ENCODE measurements at places on chromosomes 13 and 19. TPM values are rescaled to one million over a fixed set of nuclear protein-coding genes. Genes with fewer than 3 reads are reported as not detected.

Gene BEST2
- not detected for total RNA-seq

Gene RAB8A
- 105 TPM for total RNA-seq

Gene OR7D2
- not detected for total RNA-seq

GRCh38 chr13:89281331-89281730 lies 1610.2 kb downstream of the SLITRK5 start:
- H3K36me3 ChIP-seq: no peaks in the 10 kb centered on the region
- H3K27me3 ChIP-seq: no peaks in the 10 kb centered on the region
- no peak overlapping the region for H3K4me3 ChIP-seq
- no peaks in the 10 kb centered on the region for H3K4me1 ChIP-seq
- no peak for DNase-seq

DNA sequence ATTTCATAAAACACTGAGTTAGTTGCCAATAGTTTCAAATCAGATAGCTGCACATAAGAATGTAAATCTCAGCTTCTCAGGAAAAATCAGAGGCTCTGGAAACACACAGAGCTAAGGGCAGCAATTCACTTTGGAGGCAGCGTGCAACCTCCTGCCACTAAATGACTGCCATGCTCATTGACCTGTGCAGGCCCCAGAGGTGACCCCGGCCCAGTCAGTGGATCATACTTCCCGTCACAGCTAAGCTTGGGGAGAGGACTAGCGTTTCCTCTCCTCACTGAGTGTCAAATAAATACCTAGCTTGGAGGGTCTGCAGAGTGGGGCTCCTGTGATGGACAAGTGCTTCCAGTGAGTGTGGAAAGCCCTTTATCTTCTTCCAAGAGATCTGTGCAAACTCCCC lies 67.2 kb downstream of the UQCRFS1 start:
- H3K4me3 ChIP-seq: no peak overlapping the region
- no peaks in the 10 kb centered on the region for H3K36me3 ChIP-seq
- no peak for DNase-seq
- no peaks in the 10 kb centered on the region for H3K4me1 ChIP-seq
- no peak overlapping the region for H3K27ac ChIP-seq
- no peaks in the 10 kb centered on the region for H3K27me3 ChIP-seq

- peaks cover 38% of the 10 kb centered on the region for H3K27me3 ChIP-seq
- no peak overlapping the region for H3K27ac ChIP-seq
- no peaks in the 10 kb centered on the region for H3K4me1 ChIP-seq
Observed at GRCh38 chr13:23506807-23507291, 63.4 kb upstream of the TNFRSF19 start.

DNA sequence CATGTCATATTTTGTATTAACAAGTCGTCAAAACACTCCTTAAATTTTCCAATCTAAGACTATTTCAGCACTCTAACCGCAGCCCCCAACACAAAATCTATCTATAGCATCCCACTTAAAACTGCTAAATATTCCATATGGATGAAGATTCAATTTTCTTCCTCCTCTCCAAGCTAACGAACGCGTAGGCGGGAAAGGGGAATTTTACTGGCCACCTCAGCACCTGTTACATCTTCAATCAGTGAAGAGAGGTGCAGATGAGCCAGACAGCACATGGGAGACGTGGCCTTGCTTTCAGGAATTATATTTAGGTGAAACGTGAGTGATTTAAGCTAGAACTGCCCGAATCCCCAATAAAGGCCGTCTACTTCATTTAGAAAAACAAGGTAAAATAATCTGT lies 1.1 kb downstream of the RBM26 start:
- no peak overlapping the region for H3K27ac ChIP-seq
- H3K4me3 ChIP-seq: no peak overlapping the region
- no peak for DNase-seq
- H3K27me3 ChIP-seq: no peaks in the 10 kb centered on the region

GRCh38 chr13:105389373-105389772 lies 1146.1 kb downstream of the EFNB2 start:
- no peaks in the 10 kb centered on the region for H3K27me3 ChIP-seq
- H3K4me3 ChIP-seq: no peak overlapping the region
- no peaks in the 10 kb centered on the region for H3K36me3 ChIP-seq
- H3K27ac ChIP-seq: no peak overlapping the region
- no peak for DNase-seq

- no peaks in the 10 kb centered on the region for H3K27me3 ChIP-seq
- H3K27ac ChIP-seq: no peak overlapping the region
- H3K4me1 ChIP-seq: no peaks in the 10 kb centered on the region
Observed at GRCh38 chr13:60494296-60494695, 97.3 kb downstream of the TDRD3 start.

DNA sequence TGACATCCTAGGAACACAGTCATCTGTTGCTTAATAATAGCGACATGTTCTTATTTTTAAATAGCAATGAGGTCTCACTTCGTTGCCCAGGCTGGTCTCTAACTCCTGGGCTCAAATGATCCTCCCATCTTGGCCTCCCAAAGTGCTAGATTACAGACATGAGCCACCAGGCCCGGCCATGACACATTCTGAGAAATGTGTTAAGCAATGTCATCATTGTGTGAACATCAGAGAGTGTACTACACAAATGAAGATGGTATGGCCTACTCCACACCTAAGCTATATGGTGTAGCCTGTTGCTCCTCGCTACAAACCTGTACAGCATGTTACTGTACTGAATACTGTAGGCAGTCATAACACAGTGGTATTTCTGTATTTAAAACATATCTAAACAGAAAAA lies 24.6 kb upstream of the GARRE1 start:
- no peak for DNase-seq
- no peak overlapping the region for H3K4me3 ChIP-seq
- peaks cover 11% of the 10 kb centered on the region for H3K36me3 ChIP-seq
- H3K4me1 ChIP-seq: peaks cover 29% of the 10 kb centered on the region

DNA sequence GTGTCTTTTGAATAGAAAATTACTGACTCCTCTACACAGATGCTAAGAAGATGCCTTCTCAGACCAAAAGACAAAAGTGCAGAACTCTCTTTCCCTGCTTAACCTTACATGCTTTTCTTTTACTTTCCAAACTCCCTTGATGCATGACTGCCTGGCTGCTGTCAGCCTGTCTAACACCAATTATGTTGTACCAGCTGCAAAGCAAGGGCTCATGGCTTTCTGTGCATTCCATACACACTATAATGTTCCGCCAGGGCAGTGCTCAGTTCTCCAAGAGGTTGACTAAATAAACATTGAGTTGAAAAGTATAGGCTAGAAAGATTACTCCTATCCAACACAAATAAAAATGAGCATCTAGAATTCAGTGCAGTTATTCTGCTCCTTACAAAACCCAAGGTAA lies 330.4 kb upstream of the NBEA start:
- H3K4me1 ChIP-seq: no peaks in the 10 kb centered on the region
- H3K36me3 ChIP-seq: no peaks in the 10 kb centered on the region
- H3K27me3 ChIP-seq: no peaks in the 10 kb centered on the region
- no peak overlapping the region for H3K4me3 ChIP-seq
- no peak for DNase-seq
- no peak overlapping the region for H3K27ac ChIP-seq

GRCh38 chr19:49579947-49580263 lies 451 bp downstream of the NOSIP start:
- no peaks in the 10 kb centered on the region for H3K27me3 ChIP-seq
- peak overlapping the region; percentile 99 for H3K4me3 ChIP-seq
- peaks cover 2% of the 10 kb centered on the region for H3K36me3 ChIP-seq
- DNase-seq: no peak

- no peak overlapping the region for H3K4me3 ChIP-seq
- no peak for DNase-seq
- H3K27me3 ChIP-seq: no peaks in the 10 kb centered on the region
- no peaks in the 10 kb centered on the region for H3K36me3 ChIP-seq
- H3K27ac ChIP-seq: peak overlapping the region; percentile 27
Observed at GRCh38 chr19:10936661-10937084, 8.1 kb downstream of the TIMM29 start.

GRCh38 chr19:57111329-57111644 lies 8.5 kb upstream of the USP29 start:
- no peak overlapping the region for H3K4me3 ChIP-seq
- no peak for DNase-seq
- H3K36me3 ChIP-seq: no peaks in the 10 kb centered on the region
- no peaks in the 10 kb centered on the region for H3K4me1 ChIP-seq
- H3K27ac ChIP-seq: no peak overlapping the region

- peaks cover 11% of the 10 kb centered on the region for H3K27me3 ChIP-seq
- H3K27ac ChIP-seq: no peak overlapping the region
- H3K4me3 ChIP-seq: no peak overlapping the region
- no peaks in the 10 kb centered on the region for H3K4me1 ChIP-seq
- no peaks in the 10 kb centered on the region for H3K36me3 ChIP-seq
Observed at GRCh38 chr19:17973759-17974158, 6.9 kb downstream of the KCNN1 start.

DNA sequence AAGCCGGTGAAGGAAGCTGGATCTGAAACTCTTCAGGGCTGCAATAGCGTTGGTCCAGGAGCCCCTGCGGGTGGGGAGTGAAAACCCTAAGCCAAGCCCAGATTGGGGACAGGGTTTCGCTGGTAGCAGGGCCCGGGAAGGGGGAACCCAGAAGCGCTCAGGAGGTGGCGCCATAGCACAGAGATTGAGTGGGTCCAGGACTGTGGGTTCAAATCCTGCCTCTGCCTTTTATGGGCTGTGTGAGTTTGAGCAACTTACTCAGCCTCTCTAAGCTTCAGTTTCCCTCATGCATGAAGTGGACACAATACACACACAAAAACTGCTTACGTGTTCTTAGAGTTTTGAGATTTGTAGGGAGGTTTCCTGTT lies 8.3 kb upstream of the SYCN start:
- H3K27me3 ChIP-seq: peaks cover 9% of the 10 kb centered on the region
- H3K4me1 ChIP-seq: peaks cover 6% of the 10 kb centered on the region
- no peak overlapping the region for H3K4me3 ChIP-seq
- H3K27ac ChIP-seq: no peak overlapping the region

DNA sequence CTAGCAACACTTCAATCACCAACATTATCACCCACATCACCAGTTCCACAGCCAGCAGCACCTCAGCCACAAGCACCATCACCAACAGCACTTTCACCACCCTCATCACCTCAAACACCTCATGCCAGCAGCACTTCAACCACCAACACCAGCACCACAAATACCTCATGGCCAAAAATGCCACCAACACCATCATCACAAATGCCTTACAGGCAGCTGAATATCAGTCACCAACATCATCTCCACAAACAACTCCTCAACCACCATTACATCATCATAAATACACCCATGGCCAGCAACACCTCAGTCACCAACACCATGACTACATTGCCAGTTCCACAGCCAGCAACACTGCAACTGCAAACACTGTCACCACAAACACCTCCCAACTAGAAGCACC lies 10.4 kb downstream of the FCER2 start:
- no peaks in the 10 kb centered on the region for H3K27me3 ChIP-seq
- DNase-seq: no peak

DNA sequence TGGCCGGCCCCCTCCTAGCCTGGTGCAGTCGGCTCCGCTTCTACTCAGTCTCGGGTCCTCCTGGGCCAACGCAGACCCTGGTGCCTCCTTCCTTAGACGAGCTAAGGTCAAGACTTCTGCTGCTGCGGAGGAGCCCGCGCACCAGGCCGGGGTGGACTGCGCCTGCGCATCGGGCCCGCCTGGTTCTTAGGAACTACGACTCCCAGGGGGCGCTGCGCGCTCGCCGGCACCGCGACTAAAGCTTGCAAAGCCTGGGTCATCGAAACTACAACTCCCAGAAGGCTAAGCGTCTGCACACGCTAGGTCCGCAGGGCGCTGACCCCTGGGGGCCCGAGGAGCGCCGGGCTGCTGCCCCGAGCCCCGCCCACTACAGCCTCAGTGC lies at the start of gene ZNF835:
TSS of gene ZNF835 (minus strand) at position 145 of the 382 bp plus-strand sequence. CDS start 6,559 bp downstream, outside the sequence.
- H3K4me3 ChIP-seq: peak within 1 kb of the TSS; percentile 88
- H3K27ac ChIP-seq: peak within 1 kb of the TSS; percentile 17
- H3K36me3 ChIP-seq: no peaks in the 10 kb centered on the region
- DNase-seq: peak; percentile 42

GRCh38 chr13:24323739-24324075 lies 14.3 kb downstream of the C1QTNF9 start:
- DNase-seq: no peak
- no peak overlapping the region for H3K27ac ChIP-seq
- no peaks in the 10 kb centered on the region for H3K36me3 ChIP-seq
- peaks cover 2% of the 10 kb centered on the region for H3K4me1 ChIP-seq

DNA sequence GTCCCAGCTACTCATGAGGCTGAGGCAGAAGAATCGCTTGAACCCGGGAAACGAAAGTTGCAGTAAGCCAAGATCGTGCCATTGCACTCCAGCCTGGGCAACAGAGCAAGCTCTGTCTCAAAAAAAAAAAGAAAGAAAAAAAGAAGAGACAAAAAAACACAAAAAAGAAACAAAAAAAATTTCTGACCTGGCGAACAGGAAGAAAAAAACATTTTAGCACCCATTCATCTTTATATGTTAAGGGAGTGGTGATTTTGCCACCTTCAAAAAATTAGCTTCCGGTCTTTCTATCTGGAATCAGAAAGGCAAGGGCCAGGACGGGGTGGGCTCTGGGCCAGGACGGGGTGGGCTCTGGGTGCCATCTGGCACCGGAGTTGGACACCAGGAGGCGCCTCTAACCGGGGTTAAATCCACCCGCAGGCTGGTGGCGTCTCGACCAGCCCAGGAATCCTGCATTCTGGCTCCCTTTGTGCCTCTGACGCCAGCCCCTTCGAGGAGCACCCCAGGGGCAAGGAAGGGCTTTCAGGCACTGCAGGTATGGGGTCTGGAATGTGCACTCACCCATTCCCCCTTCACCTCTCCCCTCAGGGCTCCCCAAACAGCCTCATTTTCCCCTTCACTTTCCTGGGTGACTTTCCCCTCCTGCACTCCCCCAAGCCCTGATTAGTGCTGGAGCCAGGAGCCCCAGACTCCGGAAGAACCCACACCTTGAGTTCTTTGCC lies 10.4 kb upstream of the ZSWIM4 start:
- H3K36me3 ChIP-seq: no peaks in the 10 kb centered on the region
- H3K4me3 ChIP-seq: peak overlapping the region; percentile 49
- DNase-seq: peak; percentile 55
- peak overlapping the region; percentile 81 for H3K27ac ChIP-seq

GRCh38 chr19:6092329-6093286 lies 17.7 kb downstream of the RFX2 start:
- no peak overlapping the region for H3K4me3 ChIP-seq
- no peaks in the 10 kb centered on the region for H3K27me3 ChIP-seq
- no peak for DNase-seq
- H3K36me3 ChIP-seq: no peaks in the 10 kb centered on the region
- H3K27ac ChIP-seq: no peak overlapping the region

DNA sequence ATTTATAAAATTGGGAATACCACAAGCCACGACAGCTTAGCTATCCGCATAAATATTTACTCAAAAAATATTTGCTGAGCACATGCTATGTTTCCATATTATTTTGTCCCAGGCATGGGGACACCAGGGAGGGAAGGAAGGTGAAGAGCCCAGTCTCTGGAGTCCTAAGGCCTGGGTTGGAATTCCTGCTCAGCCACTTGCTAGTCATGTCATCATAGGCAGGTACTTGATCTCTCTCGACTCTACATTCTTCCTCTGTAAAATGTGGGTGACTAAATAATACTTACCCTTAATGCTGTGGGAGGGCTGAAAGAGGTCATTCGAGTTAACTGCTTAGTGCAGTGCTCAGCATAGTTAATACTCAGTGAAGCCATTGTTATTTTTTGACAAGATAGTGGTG lies 4.3 kb upstream of the RNASEH2B start:
- H3K4me1 ChIP-seq: peaks cover 4% of the 10 kb centered on the region
- no peak for DNase-seq

GRCh38 chr19:55537741-55538111 lies 793 bp upstream of the SBK2 start:
- H3K27me3 ChIP-seq: peaks cover 6% of the 10 kb centered on the region
- H3K27ac ChIP-seq: no peak overlapping the region
- H3K4me3 ChIP-seq: no peak overlapping the region
- no peak for DNase-seq
- H3K36me3 ChIP-seq: no peaks in the 10 kb centered on the region
- no peaks in the 10 kb centered on the region for H3K4me1 ChIP-seq
